ENCODE measurements at places on chromosomes 7 and 10.
A peak's percentile ranks its signal among the peaks of the same experiment; 100 is the strongest.

GRCh38 chr7:50505553-50506210, 55.5 kb upstream of the FIGNL1 start:
- no peak for DNase-seq

DNA sequence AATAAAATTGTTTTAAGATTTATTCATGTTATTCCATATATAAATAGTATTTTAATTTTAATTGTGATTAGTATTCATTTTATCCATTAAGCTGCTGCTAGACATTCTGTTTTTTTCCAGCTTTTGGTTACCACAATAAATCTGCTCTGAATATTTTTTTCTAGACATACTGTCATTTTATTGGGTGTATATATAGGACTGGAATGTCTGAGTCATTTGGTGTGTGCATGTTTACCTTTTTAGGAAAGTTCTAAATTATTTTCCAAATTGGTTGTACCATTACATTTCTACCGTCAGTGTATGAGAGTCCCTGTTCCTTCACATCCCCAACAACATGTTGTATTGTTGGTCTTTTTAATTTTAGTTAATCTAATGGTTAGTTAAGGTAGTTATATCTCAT, 1138.1 kb downstream of the REEP3 start:
- no peak for DNase-seq

DNA sequence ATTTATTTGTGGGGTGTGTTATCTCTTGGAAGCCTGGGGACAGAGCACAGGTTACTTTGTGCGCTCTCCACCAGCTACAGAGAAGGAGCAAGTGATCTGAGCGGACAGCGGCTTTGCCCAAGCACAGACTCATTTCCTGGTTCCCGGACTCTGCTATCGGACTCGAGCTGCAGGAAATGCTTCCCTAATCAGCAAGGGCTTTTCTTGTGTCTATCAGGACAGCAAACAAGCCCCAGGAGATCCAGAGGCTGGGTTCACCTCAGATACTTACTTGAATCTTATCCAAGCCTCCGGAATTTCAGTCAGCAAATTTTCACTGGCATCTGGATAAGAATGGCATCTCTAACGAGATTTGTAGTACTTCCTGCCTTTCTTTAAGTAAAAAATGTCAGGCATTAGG, 27.8 kb downstream of the MRC1 start:
- DNase-seq = peak; percentile 44

DNA sequence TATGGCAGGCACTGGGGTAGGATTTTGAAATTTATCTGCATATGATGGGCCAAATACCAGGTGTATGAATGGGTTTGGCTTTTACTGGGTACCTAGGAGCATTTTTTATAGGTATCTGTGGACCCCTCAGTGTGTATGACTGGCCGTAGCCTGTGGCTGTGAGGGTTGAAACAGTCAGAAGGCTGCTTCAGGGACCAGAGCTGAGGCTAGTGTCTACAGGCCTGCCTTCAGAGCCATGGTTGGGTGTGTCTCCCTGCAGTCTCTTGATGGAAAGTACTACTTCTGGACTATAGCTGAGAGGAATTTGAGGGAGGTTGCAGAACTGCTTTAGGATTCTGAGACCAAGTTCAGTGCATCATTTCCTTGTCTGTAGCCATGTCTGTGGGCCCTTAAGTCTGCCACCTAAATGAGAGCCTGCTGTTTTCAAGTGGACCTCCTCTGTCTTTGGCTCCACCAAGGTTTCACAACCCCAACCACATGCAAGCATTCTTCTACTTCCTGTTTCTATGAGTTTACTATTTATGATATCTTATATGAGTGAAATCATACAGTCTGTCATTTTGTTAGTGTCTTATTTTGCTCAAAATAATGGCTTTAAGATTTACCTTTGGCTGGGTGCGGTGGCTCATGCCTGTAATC, 19.9 kb upstream of the ZNF138 start:
- DNase-seq = no peak

GRCh38 chr7:155203059-155203881, 94.4 kb upstream of the INSIG1 start:
- no peak for DNase-seq

- DNase-seq = no peak
Observed at GRCh38 chr10:25934621-25935139, 651 bp downstream of the MYO3A start.

DNA sequence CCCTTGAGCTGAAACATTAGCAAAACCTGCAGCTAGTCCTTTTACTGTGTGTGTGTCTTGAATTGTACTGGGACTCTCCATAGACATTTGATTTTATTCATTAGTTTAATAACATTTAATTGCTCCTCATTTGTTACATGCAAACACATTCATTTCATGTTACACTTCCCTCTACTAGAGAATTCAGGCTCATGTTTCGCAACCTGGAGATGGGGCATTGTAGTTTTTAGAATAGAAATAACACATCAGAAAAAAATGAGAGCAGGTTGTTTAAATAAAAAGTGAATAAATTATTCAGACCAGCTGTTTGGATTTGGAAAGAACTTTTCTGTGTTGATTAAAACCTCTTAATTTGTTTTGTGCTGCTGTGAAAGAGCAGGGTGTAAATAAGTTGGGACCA, 243.9 kb downstream of the ETV1 start:
- no peak for DNase-seq

- DNase-seq = no peak
Observed at GRCh38 chr7:30244340-30244739, 40.1 kb upstream of the ZNRF2 start.

DNA sequence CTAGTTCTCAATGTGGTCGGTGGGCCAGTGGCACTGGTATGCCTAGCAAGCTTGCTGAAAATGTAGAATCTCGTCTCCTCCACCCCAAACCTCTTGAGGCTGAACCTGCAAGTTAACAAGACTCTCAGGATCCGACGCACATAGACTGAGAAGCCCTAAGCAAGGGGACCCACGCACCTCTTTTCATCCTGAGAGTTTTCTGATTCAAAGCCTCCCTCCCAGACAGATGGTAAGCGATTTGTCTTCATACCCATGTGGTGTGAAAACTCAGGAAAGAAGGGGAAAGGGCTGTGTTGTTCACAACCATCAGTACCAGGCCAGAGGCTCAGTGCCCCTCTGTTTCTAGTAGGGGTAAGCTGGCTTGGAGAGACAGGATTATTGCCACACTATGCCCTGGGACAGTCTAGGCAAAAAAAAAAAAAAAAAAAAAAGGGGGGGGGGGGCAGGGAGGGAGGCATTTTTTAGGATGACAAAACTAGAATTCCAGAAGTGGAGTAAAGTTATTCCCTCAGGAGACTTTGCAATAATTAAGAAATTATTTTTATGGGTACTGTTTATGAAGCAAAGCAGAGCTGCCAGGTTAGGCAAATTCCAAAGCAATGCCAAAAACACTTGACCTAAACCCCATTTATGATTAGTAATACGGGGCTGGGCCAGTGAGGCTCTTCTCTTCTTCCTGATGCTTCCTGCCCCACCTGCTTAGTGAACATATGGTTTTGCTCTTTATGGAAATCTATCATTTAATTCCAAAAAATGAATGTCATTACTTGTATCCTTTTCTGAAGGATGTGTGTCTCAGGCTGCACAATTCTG, 117.6 kb upstream of the PDLIM1 start:
- no peak for DNase-seq

DNA sequence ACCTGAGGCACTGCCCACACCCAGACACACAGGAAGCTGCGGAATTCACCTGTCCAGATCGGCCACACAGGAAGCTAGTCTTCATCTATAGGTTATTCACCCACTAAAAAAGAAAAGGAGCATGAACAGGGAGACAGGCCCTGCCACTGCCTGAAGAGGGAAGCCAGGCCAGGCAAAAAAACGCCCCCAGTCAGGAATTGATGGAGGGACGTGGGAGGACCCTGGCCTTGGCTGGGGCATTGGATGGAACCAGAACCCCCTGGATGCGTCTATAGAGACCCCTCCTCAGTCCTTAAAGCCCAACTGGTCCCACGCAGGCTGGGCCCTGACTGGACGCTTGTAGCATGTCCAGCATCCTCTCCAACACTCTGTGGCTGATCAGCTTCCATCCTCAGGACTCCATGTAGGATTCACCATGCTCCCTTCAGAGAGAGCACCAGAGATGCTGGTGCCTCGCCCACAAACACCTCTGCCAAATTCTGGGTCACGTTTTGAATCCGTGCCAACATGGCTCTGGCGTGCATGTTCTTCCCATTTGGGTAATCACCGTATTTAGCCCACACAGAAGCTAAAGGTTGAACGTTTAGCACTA, 259.3 kb upstream of the TCERG1L start:
- no peak for DNase-seq

- no peak for DNase-seq
Observed at GRCh38 chr7:82760831-82761230, 317.3 kb upstream of the CACNA2D1 start.

DNA sequence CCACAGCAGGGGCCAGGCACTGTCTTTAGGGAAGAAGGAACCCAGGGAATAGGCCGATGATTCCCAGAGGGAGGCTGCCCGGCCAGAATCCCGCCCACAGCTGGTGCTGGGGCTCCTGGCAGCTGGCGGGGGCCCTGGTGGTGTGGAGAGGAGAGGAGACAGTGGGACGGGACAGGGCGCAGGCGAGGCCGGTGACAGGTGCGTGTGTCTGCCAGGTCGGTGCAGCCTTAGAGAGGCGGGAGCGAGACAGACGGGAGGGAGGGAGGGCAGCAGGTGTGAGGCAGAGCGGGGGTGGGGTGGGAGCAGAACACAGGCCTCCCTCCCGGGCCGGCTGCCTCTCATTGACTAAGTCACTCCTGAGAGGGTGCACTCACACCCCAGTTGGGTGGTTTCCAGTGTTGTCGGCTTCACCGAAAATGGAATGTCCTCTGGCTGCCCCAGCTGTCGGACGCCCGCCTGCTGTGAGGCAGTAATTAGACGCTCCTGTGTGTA, 55.2 kb downstream of the ELFN1 start:
- no peak for DNase-seq

DNA sequence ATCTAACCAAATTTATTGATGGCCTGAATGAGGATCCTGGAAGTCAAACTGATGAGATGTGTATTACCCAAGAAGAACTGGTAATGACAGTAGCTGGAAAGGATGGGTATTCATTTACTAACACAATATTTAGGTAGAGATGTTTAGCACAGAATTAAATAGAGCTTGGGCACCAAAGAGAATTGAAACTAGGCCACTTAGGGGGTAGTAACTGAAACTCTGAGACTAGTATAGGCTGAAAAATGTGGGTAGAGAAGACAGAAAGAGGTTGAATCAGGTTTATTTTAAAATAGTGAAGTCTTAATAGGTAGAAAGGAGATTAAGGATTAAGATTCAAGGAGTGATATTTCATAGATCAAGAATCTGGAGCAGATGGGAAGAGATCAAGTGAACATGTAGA, 155.8 kb downstream of the MLLT10 start:
- DNase-seq = no peak

GRCh38 chr7:138015096-138015495, 13.2 kb upstream of the CREB3L2 start:
- DNase-seq = no peak

DNA sequence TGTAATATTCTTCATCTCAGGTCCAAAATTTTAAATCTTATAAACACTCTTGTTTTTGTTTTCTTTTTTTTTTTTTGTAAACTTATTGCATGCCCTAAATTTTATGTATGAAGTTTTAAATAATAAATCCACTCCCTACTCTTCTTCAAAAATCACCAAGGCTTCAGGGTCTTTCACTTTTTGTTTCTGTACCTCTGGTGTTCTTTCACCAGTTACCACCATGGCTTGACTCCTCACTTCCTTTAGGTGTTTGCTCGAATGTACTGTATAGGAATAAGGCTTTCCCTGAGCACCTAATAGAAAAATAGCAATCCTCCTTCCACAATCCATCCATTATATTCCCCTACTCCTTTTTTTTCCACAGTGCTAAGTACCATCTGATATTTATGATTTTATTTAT, 962.8 kb upstream of the POT1 start:
- no peak for DNase-seq

GRCh38 chr10:44860811-44861736, 50.1 kb upstream of the TMEM72 start:
- peak; percentile 80 for DNase-seq

- no peak for DNase-seq
Observed at GRCh38 chr7:28573651-28574301, 161.5 kb downstream of the CREB5 start.

- no peak for DNase-seq
Observed at GRCh38 chr7:40350100-40350499, 215.3 kb downstream of the SUGCT start.

GRCh38 chr7:142413280-142414000, 155.6 kb upstream of the PRSS58 start:
- no peak for DNase-seq

GRCh38 chr10:109889867-109890266, 33.4 kb downstream of the XPNPEP1 start:
- DNase-seq = peak; percentile 45

GRCh38 chr7:46033592-46033991, 112.5 kb upstream of the IGFBP3 start:
- DNase-seq = no peak

GRCh38 chr7:137983323-137984008, 18.4 kb downstream of the CREB3L2 start:
- no peak for DNase-seq

DNA sequence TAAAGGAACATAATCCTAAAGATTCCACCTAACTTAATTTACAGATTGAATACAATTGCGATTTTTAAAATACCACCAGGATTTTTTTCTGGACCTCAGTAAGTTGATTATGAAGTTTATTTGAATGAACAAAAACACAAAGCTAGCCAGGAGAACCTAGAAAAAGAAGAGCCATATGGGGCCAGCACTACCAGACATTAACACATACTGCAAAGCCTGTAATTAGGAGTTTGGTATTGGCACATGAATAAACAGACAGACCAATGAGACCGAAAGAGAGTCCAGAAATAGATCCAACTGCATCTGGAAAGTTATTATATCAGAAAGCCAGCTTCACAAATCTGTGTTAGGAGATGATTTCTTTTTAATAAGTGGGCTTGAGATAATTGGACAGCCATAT, 105.5 kb upstream of the CHST15 start:
- no peak for DNase-seq

DNA sequence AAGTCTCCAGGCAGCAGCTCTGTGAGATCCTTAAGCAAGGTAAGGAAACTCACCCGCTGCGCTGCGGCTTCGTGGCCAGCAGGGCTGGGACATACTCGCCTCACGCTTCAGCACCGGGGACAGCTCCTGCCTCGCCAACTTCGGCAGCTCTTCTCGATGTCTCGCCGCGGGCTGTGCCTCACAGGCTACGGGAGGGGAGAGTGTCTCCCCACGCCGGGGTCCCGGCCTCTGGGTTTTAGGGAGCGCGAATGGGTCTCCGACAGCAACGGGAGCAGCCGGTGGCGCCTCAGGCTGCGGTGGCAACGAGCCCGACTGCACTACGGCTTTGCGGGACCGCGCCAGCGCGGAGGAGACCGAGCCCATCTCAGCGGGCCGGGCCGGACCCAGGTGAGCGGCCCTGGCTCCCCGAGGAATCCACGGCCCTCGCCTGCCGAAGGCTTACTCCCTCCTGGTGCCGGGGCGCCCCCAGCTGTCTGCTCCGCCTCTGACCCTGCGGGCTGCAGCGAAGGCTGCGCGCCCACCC, 62.4 kb downstream of the LSM5 start:
- DNase-seq = no peak
